Mammary epithelial cell (primary cell): ENCODE measurements at places on chromosomes 2 and 18. TPM values are rescaled to one million over a fixed set of nuclear protein-coding genes. Genes with fewer than 3 reads are reported as not detected.

Gene TEKT4
- total RNA-seq: not detected

Gene CAPN14
- 0.17 TPM for total RNA-seq

Gene WNT10A
- total RNA-seq: under 0.01 TPM

Gene CNDP1
- total RNA-seq: under 0.01 TPM

Gene FKBP1B
- 15.3 TPM for total RNA-seq

Gene LYPD1
- not detected in 2 replicates for total RNA-seq

Gene IGFBP2
- 1,729 TPM for total RNA-seq

Gene TMEM18
- total RNA-seq: 9.2 TPM

Gene SERPINB12
- not detected in 2 replicates for total RNA-seq

Gene TWIST2
- total RNA-seq: 0.83 TPM

Gene CD8B2
- total RNA-seq: not detected

Gene IFIH1
- 6.2 and 6.3 TPM in 2 replicates for total RNA-seq

Gene AOX1
- 75.3 TPM for total RNA-seq

Gene STPG4
- total RNA-seq: 0.64 TPM in 1 of 2 replicates, not detected in the other

Gene RDH14
- total RNA-seq: 16.8 and 20.0 TPM in 2 replicates

Gene TFPI
- total RNA-seq: not detected in 2 replicates

Gene ST6GAL2
- not detected in 2 replicates for total RNA-seq

Gene KCNK3
- 0.17 TPM for total RNA-seq

Gene PAX8
- total RNA-seq: 13.7 and 16.1 TPM in 2 replicates

Gene BCS1L
- total RNA-seq: 28.8 TPM

Gene RMND5A
- 47.0 TPM for total RNA-seq

Gene COBLL1
- total RNA-seq: 35.0 TPM

Gene B4GALT6
- 17.1 and 18.9 TPM in 2 replicates for total RNA-seq
